Activated CD4-positive, alpha-beta memory T cell treated with anti-CD3 and anti-CD28 coated beads, Interleukin-2, amount 10 ng/mL, durations not matched to agents 7 days and 5 days (primary cell): ENCODE measurements at places on chromosomes 7 and 10.

DNA sequence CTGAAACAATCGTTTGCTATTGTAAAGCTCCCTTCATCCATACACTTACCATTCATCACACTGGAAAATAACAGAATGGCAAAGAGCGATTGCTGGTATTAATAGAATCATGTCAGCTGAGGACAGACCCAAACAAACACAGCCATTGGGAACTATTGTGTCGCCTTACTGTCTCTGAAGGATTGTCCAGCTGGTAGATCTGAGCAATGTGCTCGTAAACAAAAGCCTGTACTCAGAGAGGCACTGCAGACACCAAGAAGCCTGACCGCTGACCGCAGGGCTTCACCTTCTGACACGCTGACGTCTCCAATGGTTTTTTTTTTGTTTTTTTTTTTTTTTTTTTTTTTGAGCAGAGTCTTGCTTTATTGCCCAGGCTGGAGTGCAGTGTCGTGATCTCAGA, 151.0 kb upstream of the FRMD4A start:
- H3K4me3 ChIP-seq: no peak overlapping the region
- H3K36me3 ChIP-seq: no peaks in the 10 kb centered on the region
- H3K4me1 ChIP-seq: no peaks in the 10 kb centered on the region
- peaks cover 35% of the 10 kb centered on the region for H3K27me3 ChIP-seq
- no peak overlapping the region for H3K27ac ChIP-seq

DNA sequence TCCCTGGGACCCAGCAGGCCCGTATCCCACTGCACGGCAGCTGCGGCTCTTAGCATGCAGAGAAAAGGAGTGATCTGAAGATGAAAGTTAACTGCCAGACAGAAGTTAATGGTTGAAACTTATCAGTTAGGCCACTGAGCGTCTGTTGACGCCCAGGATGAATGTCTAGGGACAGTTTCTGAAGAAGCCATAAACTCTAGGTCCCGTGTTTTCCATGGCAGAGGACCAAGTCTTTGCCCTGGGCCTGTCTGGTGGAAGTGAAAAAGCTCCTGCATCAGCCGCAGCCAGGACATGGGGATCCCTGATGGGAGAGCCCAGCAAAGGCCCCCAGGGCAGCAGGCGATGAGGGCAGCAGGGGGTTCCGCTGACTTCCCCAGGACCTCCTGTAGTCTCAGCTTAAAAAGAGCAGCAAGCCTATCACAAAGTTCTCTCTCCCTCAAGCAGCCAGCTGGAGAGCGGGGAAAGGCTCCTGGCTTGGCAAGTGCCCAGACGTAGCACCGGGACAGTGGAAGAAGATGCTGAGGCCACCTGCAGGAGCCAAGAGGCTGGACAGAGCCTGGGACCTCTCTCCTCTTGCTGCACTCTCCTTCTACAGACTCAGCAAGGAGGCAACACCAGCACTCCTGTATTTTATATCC, 79.6 kb downstream of the TNS3 start:
- H3K27me3 ChIP-seq: no peaks in the 10 kb centered on the region
- H3K4me3 ChIP-seq: no peak overlapping the region
- no peaks in the 10 kb centered on the region for H3K4me1 ChIP-seq
- H3K27ac ChIP-seq: no peak overlapping the region
- no peaks in the 10 kb centered on the region for H3K36me3 ChIP-seq

- no peaks in the 10 kb centered on the region for H3K4me1 ChIP-seq
- no peak overlapping the region for H3K4me3 ChIP-seq
- no peak for DNase-seq
- no peaks in the 10 kb centered on the region for H3K36me3 ChIP-seq
Observed at GRCh38 chr10:10985361-10985760, 32.3 kb upstream of the CELF2 start.

DNA sequence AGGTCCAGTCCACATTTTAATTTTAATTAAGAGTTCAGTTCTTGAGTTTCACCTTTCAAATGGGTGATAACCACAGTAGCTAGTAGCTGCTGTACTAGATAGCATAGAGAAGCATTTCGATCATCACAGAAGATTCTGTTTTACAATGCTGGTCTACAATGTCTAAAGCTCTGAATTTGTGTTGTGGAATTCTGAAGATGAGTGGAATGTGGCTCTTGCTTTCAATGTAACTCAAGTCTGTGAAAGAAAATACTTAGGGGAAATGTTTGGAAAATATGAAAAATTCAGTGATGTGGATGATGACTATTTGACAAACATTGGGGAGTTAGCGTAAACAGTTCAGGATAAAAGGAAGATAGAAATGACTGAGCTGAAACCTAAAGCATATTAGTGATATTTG, 139.4 kb downstream of the GNAT3 start:
- H3K27ac ChIP-seq: no peak overlapping the region
- no peaks in the 10 kb centered on the region for H3K4me1 ChIP-seq
- H3K27me3 ChIP-seq: no peaks in the 10 kb centered on the region
- H3K36me3 ChIP-seq: no peaks in the 10 kb centered on the region
- no peak for DNase-seq

DNA sequence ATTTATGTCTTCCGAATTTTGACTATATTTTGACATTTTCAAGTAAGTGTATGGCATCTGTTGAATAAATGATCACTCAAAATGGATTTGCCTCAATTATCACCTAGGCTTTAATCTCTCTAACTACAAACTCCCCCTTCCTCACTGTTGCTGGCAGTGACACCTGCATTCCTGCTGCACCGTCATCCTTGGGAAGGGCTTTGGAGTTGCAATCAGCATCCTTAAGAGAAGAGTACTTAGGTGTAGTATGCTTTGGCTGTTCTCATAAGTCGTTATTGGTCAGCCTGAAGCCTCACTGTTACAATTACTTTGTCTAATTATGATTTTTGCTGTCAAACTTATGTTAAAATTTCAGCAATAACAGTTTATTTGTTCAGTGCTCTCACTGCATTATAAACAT, 415.0 kb downstream of the NRG3 start:
- DNase-seq: no peak
- H3K4me1 ChIP-seq: no peaks in the 10 kb centered on the region
- H3K27ac ChIP-seq: no peak overlapping the region
- no peaks in the 10 kb centered on the region for H3K36me3 ChIP-seq
- no peaks in the 10 kb centered on the region for H3K27me3 ChIP-seq
- H3K4me3 ChIP-seq: no peak overlapping the region

- H3K4me3 ChIP-seq: no peak overlapping the region
- no peak overlapping the region for H3K27ac ChIP-seq
- no peak for DNase-seq
- H3K36me3 ChIP-seq: no peaks in the 10 kb centered on the region
Observed at GRCh38 chr10:44755481-44755880, 155.7 kb upstream of the TMEM72 start.

- no peak for DNase-seq
- no peak overlapping the region for H3K4me3 ChIP-seq
- H3K36me3 ChIP-seq: peaks cover 45% of the 10 kb centered on the region
- H3K27ac ChIP-seq: no peak overlapping the region
Observed at GRCh38 chr7:128744366-128744905, 5.3 kb downstream of the CALU start.

DNA sequence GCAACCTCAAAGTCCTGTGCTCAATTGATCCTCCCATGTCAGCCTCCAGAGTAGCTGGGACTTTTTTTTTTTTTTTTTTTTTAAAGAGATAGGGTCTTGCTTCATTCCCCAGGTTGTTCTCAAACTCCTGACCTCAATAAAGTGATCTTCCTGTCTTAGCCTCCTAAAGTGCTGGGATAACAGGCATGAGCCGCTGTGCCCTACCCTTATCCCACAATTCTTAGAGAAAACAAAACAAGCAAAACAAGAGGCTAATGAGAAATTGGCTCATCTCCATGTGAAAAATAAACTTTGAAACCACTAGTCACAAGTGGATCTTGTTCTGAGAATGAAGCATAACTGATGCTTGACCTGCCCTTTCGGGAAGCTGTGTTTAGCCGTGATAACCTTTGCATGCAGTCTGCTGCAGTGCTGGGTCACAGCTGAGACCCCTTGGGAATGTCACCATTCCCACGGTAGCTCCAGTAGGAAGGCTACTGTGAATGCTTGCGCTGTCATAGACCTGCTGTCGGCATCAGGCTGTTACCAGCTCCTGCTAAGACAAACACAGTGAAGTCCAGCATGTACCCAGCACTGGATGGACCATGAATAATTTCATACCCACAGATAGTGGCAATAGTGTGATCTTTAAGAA, 290.7 kb upstream of the KIAA1217 start:
- DNase-seq: no peak
- H3K27me3 ChIP-seq: no peaks in the 10 kb centered on the region
- no peaks in the 10 kb centered on the region for H3K36me3 ChIP-seq
- no peak overlapping the region for H3K4me3 ChIP-seq
- no peaks in the 10 kb centered on the region for H3K4me1 ChIP-seq

- H3K4me3 ChIP-seq: no peak overlapping the region
- peak; percentile 68 for DNase-seq
- H3K36me3 ChIP-seq: peaks cover 3% of the 10 kb centered on the region
- H3K4me1 ChIP-seq: peaks cover 43% of the 10 kb centered on the region
Observed at GRCh38 chr7:150357270-150357669, 11.4 kb upstream of the REPIN1 start.

DNA sequence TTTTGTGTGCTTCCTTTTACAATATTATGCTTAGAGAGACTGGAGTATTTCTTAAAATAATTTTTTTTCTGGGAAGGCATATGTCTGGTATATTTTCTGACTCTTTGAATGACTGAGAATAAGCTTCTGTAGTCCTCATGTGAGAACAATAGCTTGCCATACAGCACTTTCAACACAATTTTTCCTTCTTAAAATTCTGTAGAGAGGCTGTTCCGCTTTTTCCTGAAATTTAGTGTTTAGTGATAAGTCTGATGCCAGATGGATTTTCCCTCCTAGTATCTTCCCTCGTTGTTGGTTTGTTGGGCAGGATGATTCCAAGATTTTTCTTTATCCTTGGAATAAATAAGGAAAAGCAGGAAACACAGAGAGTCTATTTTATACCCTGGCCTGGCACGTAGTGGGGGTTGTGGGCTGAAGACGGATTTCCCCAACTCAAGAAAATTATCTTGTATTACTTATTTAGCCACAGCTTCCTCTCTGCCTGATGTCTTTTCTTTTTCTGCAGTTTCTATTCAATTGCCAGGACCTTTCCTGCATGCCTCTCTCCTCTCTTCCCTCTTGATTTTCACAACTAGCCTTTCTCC, 111.2 kb downstream of the AOAH start:
- no peak overlapping the region for H3K27ac ChIP-seq
- peaks cover 9% of the 10 kb centered on the region for H3K36me3 ChIP-seq
- DNase-seq: no peak
- peaks cover 5% of the 10 kb centered on the region for H3K4me1 ChIP-seq
- no peak overlapping the region for H3K4me3 ChIP-seq

GRCh38 chr7:151272877-151273276, 24.4 kb upstream of the SMARCD3 start:
- DNase-seq: no peak
- H3K27me3 ChIP-seq: peaks cover 11% of the 10 kb centered on the region
- peaks cover 15% of the 10 kb centered on the region for H3K4me1 ChIP-seq
- H3K36me3 ChIP-seq: no peaks in the 10 kb centered on the region
- no peak overlapping the region for H3K4me3 ChIP-seq

DNA sequence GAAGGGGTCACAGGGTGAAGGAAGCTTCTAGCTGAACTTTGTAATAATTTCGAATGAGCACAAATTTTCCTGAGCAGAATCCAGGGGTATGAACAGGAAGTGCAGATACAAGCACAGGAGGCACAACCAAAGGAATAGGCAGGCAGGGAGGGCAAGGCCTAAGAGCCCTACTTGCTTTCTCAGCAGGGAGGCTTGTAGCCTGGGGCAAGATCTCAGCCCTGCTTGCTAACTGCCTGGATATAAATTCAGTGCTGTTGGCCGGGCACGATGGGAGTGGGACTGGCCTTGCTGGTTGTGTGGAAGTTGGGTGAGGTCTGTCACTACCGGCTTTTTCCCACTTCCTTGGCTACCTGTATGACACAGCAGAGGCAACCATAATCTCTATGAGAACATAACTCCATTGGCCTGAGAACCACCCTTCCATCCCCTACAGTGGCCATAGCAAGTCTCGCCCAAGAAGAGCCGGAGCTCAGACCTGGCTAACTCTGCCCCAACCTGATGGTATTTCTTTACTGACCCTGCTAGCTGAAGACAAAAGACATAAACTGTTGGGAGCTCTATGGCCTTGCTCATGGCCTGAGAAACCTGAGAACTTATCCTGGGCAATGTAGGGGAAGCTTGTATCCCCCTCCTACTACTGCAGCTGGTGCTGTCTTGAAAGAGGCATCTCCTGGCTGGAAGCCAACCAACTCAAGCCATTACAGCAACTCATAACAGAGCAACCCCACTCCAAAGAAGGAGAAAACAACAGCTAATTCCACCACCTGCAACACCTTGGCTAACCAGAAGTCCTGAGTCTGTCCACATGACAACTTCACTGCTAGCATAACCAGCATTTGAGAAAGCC, 27.6 kb downstream of the CLDN12 start:
- H3K36me3 ChIP-seq: no peaks in the 10 kb centered on the region
- no peak for DNase-seq
- H3K27me3 ChIP-seq: peaks cover 4% of the 10 kb centered on the region
- H3K4me1 ChIP-seq: peaks cover 4% of the 10 kb centered on the region
- H3K4me3 ChIP-seq: no peak overlapping the region
- no peak overlapping the region for H3K27ac ChIP-seq
